ENCODE measurements at places on chromosomes 11 and 22. TPM values are rescaled to one million over a fixed set of nuclear protein-coding genes. Genes with fewer than 3 reads are reported as not detected.

SIDT2 gene
- polyA plus RNA-seq = 26.7 TPM

SLN gene
- polyA plus RNA-seq = 2,181 TPM

CLCF1 gene
- polyA plus RNA-seq = 3.7 TPM

NRGN gene
- polyA plus RNA-seq = 6.3 TPM

SMC1B gene
- polyA plus RNA-seq = 0.10 TPM

NXPE1 gene
- not detected for polyA plus RNA-seq

HSPB2 gene
- 76.0 TPM for polyA plus RNA-seq

All from muscle of leg (tissue), 16 donors.